HFFc6 (cell line): ENCODE measurements at places on chromosomes 11 and 22.

- H3K4me1 ChIP-seq: no peaks in the 10 kb centered on the region; the same call in 1 of the 2 replicates
- no peaks in the 10 kb centered on the region for H3K36me3 ChIP-seq
- peaks cover 23% of the 10 kb centered on the region for H3K27me3 ChIP-seq
Measured at GRCh38 chr11:122563761-122564160, 91.8 kb upstream of the UBASH3B start.

DNA sequence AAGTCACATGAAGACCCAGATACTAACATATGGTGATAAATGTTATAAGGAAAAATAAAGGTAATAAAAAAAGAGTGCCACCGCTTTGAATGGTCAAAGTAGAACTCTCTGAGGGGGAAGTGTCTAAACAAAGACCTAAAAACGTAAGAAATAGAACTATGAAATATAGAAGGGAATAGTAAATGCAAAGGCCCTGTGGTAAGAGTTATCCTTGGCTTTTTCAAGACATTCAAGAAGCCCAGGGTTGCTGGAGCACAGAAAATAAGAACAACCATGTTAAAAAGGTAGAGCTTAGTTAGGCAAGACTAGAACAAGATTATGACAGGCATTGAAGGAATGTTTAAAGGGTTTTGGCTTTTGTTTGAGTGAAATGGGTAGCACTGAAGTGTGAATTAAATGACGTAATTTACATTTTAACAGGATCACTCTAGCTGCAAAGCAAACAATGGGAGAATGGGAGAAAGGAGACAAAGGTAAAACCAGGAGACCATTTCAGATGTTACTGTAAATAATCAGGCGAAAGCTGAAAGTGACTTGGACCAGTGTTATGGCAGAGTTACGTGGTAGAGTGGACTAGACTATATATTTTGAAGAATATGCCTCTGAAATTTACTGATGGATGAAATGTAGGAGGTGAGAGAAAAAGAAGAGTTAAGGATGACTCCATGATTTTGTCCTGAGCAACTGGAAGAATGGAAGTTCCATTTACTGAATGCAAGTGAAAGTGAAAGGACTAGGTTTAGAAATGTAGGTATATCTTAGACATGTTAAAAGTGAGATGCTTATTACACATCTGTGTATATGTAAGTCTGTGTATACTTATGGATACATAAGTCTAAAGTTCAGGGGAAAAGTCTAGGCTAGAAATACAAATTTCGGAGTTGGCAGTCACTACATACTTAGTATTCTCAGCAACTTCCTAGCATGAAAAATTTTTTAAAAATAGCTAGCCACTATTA is 28.5 kb downstream of the BTBD10 start:
- H3K36me3 ChIP-seq: peaks cover 17% of the 10 kb centered on the region
- no peaks in the 10 kb centered on the region for H3K27me3 ChIP-seq
- H3K4me3 ChIP-seq: no peak overlapping the region
- DNase-seq: no peak

DNA sequence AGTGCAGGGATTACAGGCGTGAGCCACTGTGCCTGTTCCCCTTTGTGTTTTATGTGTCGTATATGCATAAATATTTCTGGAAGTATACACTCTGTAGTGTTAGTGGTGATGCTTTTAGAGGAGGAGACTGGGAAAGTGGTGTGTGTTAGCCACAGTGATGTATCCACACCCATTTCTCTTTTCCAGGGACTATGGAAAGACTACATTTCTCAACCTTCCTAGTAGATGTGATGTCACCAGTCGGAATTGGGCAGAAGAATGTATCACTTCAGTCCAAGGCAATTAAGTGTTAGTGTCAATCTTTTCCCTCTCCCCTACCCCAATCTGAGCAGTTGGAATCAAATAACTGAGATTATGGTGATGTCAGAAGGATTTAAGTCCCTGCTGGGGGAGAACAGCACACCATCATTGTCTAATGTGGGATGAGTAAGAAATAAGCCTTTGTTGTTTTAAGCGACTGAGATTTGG is 5.8 kb upstream of the ATG16L2 start:
- H3K27me3 ChIP-seq: no peaks in the 10 kb centered on the region; the same call in 1 of the 2 replicates
- no peak overlapping the region for H3K4me3 ChIP-seq
- peaks cover 32% of the 10 kb centered on the region for H3K4me1 ChIP-seq
- DNase-seq: no peak
- peak overlapping the region; percentile 49 for H3K27ac ChIP-seq

- peak overlapping the region; percentile 96 for H3K4me3 ChIP-seq
- peaks cover 2% of the 10 kb centered on the region; the same call in 1 of the 2 replicates for H3K27me3 ChIP-seq
- peaks cover 11% of the 10 kb centered on the region for H3K36me3 ChIP-seq
Measured at GRCh38 chr22:29882716-29883044, 294 bp upstream of the MTMR3 start.

GRCh38 chr11:102924851-102925380 is 30.6 kb downstream of the MMP13 start:
- peak; percentile 57 for DNase-seq
- peak overlapping the region; percentile 60 for H3K4me3 ChIP-seq
- H3K36me3 ChIP-seq: no peaks in the 10 kb centered on the region

GRCh38 chr11:75453916-75454655 is 21.1 kb upstream of the KLHL35 start:
- H3K4me3 ChIP-seq: peak overlapping the region; percentile 25; the same call in 1 of the 2 replicates
- peaks cover 24% of the 10 kb centered on the region for H3K27me3 ChIP-seq
- peaks cover 14% of the 10 kb centered on the region for H3K4me1 ChIP-seq
- H3K36me3 ChIP-seq: no peaks in the 10 kb centered on the region; the same call in 1 of the 2 replicates

DNA sequence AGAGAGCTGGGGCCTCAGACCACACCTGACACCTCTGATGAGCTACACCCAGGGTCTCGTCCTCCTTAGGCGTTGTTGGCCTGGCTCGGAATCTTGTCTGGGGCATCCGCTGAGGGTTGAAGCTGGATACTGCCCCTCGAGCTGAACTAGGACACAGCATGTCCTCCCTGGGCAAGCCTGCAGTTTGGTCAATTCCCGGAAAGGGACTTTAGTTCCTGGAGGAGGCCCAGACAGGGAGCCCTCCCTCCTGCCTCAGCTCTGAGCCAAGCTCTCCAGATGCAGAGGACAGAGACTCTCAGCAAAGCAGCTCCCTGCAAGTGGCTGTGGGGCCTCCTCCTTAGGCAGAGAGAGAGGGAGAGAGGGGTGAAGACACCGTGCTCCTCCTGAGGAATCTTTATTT is 4.9 kb downstream of the APOL3 start:
- H3K27me3 ChIP-seq: peaks cover 3% of the 10 kb centered on the region
- H3K4me3 ChIP-seq: peak overlapping the region; percentile 87; the same call in 1 of the 2 replicates
- DNase-seq: no peak
- H3K36me3 ChIP-seq: peaks cover 8% of the 10 kb centered on the region; the same call in 1 of the 2 replicates

- 0 out of 2 replicates have a peak, but pooled peaks cover 1% of the 10 kb centered on the region for H3K36me3 ChIP-seq
- DNase-seq: peak; percentile 23
- H3K27me3 ChIP-seq: no peaks in the 10 kb centered on the region; the same call in 1 of the 2 replicates
- no peak overlapping the region for H3K4me3 ChIP-seq
Measured at GRCh38 chr11:6404342-6405051, 14.2 kb downstream of the SMPD1 start.

- H3K4me3 ChIP-seq: no peak overlapping the region
- no peak for DNase-seq
- no peaks in the 10 kb centered on the region for H3K36me3 ChIP-seq
Measured at GRCh38 chr11:2132874-2133240, 6.3 kb downstream of the IGF2 start.

- no peak overlapping the region for H3K27ac ChIP-seq
- DNase-seq: no peak
- no peak overlapping the region for H3K4me3 ChIP-seq
- H3K4me1 ChIP-seq: peaks cover 40% of the 10 kb centered on the region
- peaks cover 2% of the 10 kb centered on the region for H3K27me3 ChIP-seq
Measured at GRCh38 chr22:45204819-45205218, 35.9 kb downstream of the KIAA0930 start.

GRCh38 chr11:120908461-120909181 is 115.3 kb upstream of the TBCEL start:
- H3K4me3 ChIP-seq: no peak overlapping the region
- H3K27ac ChIP-seq: no peak overlapping the region
- no peaks in the 10 kb centered on the region for H3K4me1 ChIP-seq

DNA sequence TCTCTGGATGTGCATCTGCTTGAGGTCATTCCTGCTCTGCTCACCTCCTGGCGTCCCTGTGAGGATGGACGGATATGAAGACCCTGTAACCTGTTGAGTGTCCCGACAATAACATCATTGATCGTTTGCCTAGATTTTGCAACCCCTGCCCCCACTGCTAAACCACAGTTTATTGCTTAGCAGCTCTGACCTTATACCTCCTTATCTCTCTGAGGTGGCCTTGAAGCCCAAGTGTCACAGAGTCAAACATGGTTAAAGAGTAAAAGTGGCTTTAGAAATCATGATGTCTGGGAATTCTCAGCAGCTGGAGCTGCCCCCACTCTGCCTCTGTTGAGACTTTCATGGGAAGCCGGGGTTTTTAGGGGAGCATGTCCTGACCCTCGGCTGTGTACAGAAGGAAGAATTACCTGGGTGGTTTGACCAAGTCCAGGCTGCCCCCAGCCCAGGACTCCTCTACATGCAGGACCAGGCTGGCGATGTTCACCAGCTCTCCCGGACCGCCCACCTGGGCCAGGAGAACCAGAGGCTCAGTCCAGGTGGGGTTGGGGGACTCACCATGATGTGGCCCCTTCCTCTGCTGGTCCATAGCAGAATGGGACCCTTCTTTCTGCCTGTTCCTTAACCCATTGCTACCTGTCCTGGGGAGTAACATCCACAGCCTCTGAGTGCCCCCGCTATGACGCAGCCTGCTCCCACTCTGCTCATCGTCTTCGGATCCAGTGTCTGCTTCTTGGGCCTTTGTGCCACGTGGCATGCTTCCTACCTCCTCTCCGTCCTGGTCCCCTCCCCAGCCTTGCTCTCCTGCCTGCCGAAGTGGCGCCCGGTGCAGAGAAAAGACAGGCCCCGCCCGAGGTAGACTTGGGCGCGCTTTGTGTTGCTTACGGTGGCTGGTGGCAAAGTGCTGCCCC is 33.4 kb upstream of the FTH1 start:
- peaks cover 15% of the 10 kb centered on the region for H3K36me3 ChIP-seq
- no peak overlapping the region for H3K4me3 ChIP-seq
- H3K27me3 ChIP-seq: peaks cover 3% of the 10 kb centered on the region; the same call in 1 of the 2 replicates

- no peaks in the 10 kb centered on the region for H3K36me3 ChIP-seq
- DNase-seq: no peak
- H3K27ac ChIP-seq: no peak overlapping the region
- peaks cover 40% of the 10 kb centered on the region for H3K27me3 ChIP-seq
Measured at GRCh38 chr11:44780940-44781631, 54.3 kb downstream of the TSPAN18 start.

GRCh38 chr22:43376765-43377547 is 33.8 kb upstream of the SCUBE1 start:
- peaks cover 38% of the 10 kb centered on the region for H3K27me3 ChIP-seq
- DNase-seq: no peak
- no peak overlapping the region for H3K4me3 ChIP-seq
- peaks cover 24% of the 10 kb centered on the region for H3K4me1 ChIP-seq

- DNase-seq: no peak
- H3K27ac ChIP-seq: no peak overlapping the region
- no peak overlapping the region for H3K4me3 ChIP-seq
- H3K27me3 ChIP-seq: peaks cover 45% of the 10 kb centered on the region
Measured at GRCh38 chr22:37133304-37134018, 16.3 kb downstream of the IL2RB start.

GRCh38 chr11:71482216-71482615 is 29.2 kb downstream of the NADSYN1 start:
- peaks cover 52% of the 10 kb centered on the region for H3K36me3 ChIP-seq
- no peak overlapping the region for H3K4me3 ChIP-seq
- DNase-seq: no peak
- no peaks in the 10 kb centered on the region for H3K4me1 ChIP-seq

DNA sequence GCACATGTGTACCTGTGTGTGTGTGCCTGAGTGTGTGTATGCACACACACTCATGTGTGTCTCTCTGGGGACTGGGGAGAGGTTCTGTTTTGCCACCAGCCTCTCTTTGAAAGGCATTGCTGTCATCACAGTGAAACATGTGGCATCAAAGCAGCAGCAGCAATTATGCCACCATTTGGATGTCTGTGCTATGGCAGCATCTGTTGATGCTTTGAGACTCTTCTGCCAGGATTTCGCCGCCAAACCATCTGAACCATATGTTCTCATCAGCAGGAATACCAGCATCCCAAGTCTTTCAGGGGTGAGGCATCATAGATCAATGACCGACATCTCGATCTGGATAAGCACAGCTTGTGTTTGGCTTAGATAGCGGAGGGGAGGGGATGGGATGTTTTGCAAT is 168.6 kb downstream of the FAT3 start:
- H3K4me3 ChIP-seq: no peak overlapping the region
- H3K4me1 ChIP-seq: no peaks in the 10 kb centered on the region
- H3K27ac ChIP-seq: no peak overlapping the region

DNA sequence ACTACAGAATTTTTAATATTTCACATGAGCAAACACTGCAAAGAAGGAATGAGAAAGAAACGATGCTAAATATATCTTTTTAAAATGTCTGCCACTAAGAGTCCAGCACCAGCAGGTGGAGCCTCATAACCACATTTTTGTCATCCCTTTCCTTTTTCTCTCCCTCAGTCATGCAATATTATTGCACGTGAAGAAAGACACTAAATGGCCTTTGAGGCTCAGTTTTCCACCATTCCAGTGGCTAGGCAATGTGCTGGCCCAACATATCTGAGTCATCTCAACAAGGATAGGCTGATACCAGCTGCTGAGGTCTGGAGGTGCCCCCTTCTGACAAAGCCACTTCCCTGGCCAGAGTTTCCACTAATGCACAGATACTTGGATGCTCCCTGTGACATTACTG is 1.8 kb downstream of the ALKBH8 start:
- H3K27me3 ChIP-seq: no peaks in the 10 kb centered on the region
- DNase-seq: peak; percentile 68
- H3K4me1 ChIP-seq: peaks cover 70% of the 10 kb centered on the region
- H3K27ac ChIP-seq: peak overlapping the region; percentile 89

- H3K27ac ChIP-seq: peak overlapping the region; percentile 93
- peak; percentile 90 for DNase-seq
- peaks cover 73% of the 10 kb centered on the region for H3K4me1 ChIP-seq
- H3K36me3 ChIP-seq: no peaks in the 10 kb centered on the region
Measured at GRCh38 chr22:38177926-38178604, 3.6 kb downstream of the PLA2G6 start.

- DNase-seq: no peak
- no peaks in the 10 kb centered on the region for H3K36me3 ChIP-seq
- no peak overlapping the region for H3K27ac ChIP-seq
- H3K4me1 ChIP-seq: peaks cover 28% of the 10 kb centered on the region
- H3K27me3 ChIP-seq: peaks cover 26% of the 10 kb centered on the region; the same call in 1 of the 2 replicates
- no peak overlapping the region for H3K4me3 ChIP-seq
Measured at GRCh38 chr11:133041181-133041580, 491.1 kb downstream of the OPCML start.

- no peak for DNase-seq
- peaks cover 14% of the 10 kb centered on the region for H3K27me3 ChIP-seq
- no peak overlapping the region for H3K27ac ChIP-seq
- H3K36me3 ChIP-seq: no peaks in the 10 kb centered on the region
Measured at GRCh38 chr11:10937385-10937771, 79.5 kb upstream of the ZBED5 start.

GRCh38 chr22:33335611-33336279 is 277.6 kb upstream of the SYN3 start:
- H3K27me3 ChIP-seq: peaks cover 2% of the 10 kb centered on the region; the same call in 1 of the 2 replicates
- peaks cover 15% of the 10 kb centered on the region for H3K4me1 ChIP-seq
- no peak overlapping the region for H3K27ac ChIP-seq
- H3K4me3 ChIP-seq: no peak overlapping the region
- no peak for DNase-seq
